ENCODE measurements at places on chromosomes 1 and 21.

GRCh38 chr1:236618507-236618906, 14.2 kb upstream of the HEATR1 start:
- DNase-seq = no peak

GRCh38 chr1:63122079-63122478, 200.3 kb upstream of the FOXD3 start:
- DNase-seq = no peak

DNA sequence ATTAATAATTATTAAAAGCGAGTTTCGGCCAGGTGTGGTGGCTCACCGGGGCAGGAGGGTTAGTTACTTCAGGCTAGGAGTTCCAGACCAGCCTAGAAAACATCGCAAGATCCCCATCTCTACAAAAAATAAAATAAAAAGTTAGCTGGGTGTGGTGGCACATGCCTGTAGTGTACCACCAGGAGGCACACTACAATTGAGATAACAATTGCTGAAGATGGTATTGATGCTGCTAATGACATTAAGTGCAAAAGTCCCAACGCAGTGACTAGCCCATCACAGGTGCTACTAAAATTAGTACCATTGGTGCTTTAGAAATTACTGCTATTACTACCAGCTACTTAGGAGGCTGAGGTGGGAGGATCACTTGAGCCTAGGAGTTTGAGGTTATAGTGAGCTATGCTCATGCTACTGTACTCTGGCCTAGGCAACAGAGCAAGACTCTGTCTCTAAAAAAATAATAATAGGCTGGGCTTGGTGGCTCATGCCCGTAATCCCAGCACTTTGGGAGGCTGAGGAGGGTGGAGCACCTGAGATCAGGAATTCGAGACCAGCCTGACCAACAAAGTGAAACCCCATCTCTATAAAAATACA, 156.6 kb downstream of the GREM2 start:
- no peak for DNase-seq

- DNase-seq = no peak
These were observed 86.7 kb upstream of the GNG4 start for GRCh38 chr1:235736263-235736662.

DNA sequence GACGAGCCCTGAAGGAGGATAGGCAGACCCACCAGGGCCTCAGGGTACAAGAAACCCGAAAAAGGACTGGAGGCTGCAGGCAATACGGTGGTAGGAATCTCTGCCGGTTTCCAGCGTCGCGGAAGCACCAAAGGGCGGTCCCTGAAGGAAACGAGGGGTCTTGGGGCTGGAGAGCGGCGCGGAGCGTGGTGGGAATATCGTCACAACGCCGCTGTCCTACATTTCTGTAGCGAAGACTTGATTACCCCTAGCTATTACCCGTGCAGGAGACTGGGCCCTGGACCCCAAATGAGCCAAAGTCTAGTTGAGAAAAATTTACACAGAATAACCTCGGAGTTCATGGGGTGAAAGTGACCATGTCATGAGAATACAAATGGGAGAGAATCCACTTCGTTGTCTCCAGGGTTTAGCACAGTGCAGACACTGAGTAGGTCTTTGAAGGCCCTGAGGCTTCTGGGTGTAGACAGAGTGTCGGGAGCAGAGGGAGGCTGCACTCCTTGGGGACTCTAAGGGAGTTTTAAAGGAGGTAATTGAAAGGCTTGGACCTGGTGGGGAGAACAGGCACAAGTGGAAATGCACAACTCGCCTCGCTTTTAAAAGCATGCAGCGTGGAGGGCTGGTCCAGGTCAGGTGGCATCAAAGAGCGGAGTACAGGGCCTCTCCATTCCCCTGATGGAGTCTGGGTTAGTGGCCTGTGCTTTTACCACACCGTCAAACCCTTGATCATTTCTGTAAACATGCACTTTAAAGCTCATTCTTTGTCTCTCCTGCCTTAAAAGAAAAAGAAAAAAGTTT, 1.5 kb downstream of the ATP1A1 start:
- DNase-seq = no peak

- no peak for DNase-seq
These were observed 286.9 kb upstream of the ADGRL2 start for GRCh38 chr1:81513796-81514354.

DNA sequence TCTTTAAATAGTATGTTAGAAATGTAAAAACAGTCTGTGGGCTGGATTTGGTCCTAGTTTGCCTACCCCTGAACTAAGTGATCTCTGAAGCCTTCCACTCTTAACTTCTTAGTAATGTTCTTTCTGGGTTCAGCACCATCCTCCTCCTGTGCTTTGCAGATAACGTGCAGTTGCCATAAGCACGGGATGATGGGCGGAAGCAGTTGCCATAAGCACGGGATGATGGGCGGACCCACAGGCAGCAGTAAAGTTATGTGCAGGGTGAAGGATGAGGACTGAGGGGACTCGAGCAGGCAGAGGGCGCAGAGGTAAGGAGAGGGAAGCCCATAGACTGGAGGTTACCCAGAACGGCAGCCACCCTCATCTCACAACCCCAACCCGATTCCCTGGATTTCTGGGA, 25.6 kb downstream of the GPA33 start:
- no peak for DNase-seq

GRCh38 chr1:236103059-236103458, 38.2 kb upstream of the NID1 start:
- DNase-seq = no peak

- no peak for DNase-seq
These were observed 237.3 kb downstream of the RHOU start for GRCh38 chr1:228972576-228972975.

- DNase-seq = peak; percentile 46
These were observed 7.6 kb upstream of the AADACL4 start for GRCh38 chr1:12636098-12636950.

DNA sequence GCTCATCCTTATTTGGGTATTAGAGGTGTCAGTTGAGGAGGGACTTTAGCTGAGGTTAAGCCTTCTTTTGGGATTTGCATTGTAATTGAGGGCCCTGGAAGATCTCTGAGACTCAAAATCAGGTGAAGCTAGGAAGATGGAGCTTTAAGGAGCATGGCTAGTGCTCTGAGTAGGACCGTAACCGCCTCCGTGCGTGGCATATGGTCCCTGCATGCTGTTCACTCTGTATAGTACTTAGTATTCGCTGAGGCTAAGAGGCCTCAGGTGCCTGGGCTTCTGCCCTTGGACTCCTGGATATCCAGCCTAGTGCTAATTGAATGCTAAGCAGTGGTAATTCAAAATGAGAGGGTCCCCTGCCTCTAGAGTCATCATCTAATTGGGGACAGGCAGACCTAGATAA, 22.5 kb downstream of the NSUN4 start:
- no peak for DNase-seq

GRCh38 chr1:229180161-229180560, 90.8 kb upstream of the RAB4A start:
- no peak for DNase-seq

- peak; percentile 78 for DNase-seq
These were observed 1.0 kb downstream of the PLEKHG5 start for GRCh38 chr1:6490181-6491080.

- no peak for DNase-seq
These were observed 94.5 kb upstream of the LPGAT1 start for GRCh38 chr1:211925016-211925415.

GRCh38 chr1:165598676-165599059, 32.4 kb upstream of the MGST3 start:
- DNase-seq = no peak

DNA sequence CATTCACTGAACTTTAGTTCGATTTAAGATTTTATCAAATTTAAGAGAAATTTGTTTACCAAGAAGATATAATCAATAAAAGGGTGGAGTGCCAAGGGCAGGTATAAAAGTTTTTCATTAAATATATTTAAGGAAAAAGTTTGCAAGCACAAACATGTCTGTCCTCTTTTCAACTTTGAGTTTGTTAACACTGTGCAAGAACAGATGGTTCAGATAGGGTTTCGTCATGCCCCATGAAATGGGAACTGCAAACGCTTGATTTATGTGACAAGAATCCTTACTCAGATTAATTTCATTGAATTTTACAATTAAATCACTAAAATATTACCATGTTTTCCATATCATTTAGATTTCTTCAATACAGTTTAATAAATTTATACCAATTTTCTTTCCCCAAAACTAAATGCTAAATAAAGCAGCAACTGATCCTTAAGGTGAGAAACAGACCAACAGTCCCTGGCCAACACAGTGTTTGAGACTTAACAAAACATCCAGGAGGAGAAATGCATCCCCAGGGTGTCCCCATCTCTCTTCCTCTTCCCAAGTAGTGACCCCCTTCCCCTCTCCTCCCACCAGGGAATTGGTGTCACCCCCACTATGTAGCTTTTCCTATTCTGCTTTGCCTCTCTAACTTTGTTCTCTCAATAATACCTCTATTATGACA, 292.9 kb downstream of the LTN1 start:
- no peak for DNase-seq

DNA sequence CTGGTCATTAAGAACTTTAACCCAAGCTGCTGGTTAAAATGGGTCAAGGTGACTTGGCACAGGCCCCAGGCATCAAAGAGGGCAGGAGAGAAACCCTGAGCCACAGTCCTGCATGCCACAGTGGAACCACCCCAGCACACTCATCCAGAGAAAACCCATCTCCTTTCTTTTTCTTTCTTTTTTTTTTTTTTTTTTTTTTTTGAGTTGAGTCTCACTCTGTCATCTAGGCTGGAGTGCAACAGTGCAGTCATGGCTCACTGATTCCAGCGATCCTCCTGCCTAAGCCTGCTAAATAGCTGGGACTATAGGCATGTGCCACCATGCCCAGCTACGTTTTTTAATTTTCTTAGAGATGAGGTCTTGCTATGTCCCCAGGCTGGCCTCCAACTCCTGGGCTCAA, 109.2 kb upstream of the RAB4A start:
- DNase-seq = no peak

DNA sequence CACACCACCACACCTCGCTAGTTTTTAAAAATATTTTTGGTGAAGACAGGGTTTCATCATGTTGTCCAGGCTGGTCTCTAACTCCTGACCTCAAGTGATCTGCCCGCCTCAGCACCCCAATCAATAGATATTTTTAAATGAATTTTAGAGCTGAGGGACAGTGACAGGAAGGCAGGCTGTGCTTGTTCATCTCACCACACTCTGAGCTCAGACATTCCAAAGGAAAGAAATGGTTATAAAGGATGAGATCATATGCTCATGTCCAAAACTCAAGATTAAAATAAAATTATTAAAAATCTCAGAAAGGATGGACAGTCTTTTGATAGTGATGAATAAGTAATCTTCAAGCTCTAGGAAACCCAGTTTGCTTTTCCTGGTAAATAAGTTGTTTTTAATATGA, 40.9 kb downstream of the L1TD1 start:
- no peak for DNase-seq

DNA sequence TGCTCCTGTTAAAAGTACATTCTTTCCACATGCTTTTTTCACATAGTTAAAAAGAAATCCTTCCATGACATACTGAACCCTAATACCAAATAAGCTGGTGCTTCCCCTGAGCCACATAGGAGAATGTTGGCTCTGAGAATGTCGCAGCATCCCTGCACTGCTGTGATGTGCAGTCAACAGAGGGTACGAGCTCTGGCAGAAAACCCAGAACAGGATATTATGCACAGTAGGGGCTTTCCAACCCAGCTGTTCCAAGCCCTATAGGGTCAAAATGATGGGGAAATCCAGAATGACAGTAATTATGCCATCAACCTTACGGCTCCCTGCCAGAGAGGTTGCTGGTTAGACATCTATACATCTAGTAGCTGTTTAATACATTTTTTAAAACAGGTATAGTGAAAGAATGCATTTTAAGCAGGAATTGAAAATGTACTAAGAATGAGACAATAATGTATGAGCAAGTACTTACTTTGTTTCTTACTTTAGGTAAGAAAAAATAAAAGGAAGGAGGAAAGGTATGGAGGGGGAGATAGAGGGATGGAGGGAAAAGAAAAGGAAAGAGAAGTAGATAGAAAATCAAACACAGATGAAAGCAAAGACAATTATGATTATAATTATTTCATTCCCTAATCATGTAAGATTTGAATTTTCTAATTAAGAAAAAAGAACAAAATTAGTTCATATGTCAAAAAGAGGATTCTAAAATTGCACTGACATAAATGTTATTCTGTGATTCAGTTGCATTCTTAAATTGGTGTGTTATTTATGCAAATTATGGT, 126.0 kb downstream of the NR5A2 start:
- DNase-seq = no peak

DNA sequence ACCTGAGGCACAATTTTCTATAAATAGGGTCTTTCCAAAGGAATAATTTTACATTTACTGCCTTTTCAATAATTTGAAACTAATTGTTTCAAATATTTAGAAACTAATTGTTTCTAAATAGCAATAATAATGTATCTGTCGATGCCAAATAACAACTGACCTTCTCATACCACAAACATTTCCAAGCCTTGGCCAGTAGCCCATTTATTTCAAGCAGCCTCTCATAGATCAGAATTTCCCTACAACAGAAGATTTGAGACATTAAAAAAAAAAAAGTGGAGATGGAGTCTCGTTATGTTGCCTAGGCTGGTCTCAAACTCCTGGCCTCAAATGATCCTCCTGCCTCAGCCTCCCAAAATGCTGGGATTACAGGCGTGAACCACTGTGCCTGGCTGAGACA, 2.1 kb upstream of the GFI1 start:
- no peak for DNase-seq

- DNase-seq = no peak
These were observed 13.0 kb upstream of the C1QTNF12 start for GRCh38 chr1:1259540-1259939.

DNA sequence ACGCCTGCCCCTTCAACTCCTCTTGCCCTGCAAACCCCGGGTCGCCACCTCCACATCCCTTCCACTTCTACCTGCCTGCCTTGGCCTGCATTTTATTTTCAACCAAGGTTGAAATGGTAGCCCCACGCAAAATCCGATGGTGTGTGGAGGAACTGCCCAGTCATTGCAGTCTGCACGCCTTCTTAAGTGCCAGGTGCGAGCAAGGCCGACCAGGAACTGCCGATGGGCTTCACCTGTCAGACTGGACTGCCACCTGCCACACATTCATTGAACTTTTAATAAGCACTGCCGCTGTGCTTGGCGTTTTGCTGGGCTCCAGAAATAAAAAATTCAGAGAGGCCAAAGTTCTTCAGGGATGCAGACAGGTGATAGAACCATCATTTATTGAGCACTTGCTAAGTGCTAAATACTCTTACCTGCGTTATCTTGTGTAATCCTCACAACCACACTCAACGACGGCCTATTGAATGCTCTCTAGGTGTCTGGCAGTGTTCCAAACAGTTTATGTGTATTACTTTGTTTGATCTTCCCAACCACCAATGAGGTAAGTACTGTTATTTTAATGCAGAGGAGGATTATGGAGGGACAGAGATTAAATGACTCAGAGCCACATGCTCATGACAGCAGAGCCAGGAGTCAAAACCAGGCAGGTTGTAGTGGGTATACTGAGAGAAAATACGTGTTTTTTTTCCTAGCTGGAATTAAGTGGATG, 36.2 kb downstream of the CACHD1 start:
- peak; percentile 32 for DNase-seq

- DNase-seq = no peak
These were observed 14.1 kb downstream of the INPP5B start for GRCh38 chr1:37932759-37933158.

DNA sequence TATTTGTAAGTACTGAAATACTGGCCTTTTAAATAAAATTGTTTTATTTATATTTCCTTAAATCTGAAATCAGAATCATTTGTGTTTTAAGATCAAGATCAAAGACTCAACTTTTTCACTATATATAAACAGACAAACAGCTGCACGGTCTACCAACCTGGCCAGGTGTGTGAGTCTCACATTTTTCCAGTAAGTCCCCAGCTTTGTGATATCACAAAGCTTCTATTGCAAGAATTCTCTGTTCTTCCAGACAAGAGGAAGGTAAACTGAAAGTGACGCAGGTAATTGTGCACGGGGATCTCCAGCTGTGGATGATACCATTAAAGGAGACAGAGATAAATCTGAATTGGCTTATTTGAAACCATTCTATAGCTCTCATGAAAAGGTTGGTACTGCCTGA, 41.2 kb upstream of the CYP2J2 start:
- DNase-seq = no peak

Measured in testis (tissue), 5 donors.